Stimulated activated memory B cell treated with anti-CD40 and anti-IgM and Interleukin-4, amounts not matched to agents 10 μg/mL and 1 μg/mL and 100 μg/mL, for 72 hours (primary cell): ENCODE measurements at places on chromosomes 12 and 14.

GRCh38 chr14:72783741-72784140 is 110.2 kb downstream of the DPF3 start:
- no peak for ATAC-seq

DNA sequence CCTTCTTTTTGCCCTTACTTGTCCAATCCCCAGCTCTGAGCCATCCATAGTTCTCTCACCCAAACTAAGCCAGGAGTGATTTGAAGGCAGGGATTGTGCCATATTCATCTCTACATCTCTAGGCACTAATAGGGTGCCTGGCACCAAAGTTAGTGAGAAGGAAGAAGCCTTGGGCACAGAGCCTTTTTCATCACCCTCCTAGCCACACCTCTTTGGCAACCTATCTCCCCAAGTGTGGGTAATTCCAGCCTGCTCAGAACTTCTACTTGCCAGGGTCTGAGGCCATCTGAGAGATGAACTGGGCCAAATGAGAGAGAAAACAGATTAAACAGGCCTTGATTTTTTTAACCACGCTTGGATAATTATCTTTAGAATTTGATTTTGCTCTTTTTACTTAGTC is 61.3 kb downstream of the PHLDA1 start:
- ATAC-seq: no peak

DNA sequence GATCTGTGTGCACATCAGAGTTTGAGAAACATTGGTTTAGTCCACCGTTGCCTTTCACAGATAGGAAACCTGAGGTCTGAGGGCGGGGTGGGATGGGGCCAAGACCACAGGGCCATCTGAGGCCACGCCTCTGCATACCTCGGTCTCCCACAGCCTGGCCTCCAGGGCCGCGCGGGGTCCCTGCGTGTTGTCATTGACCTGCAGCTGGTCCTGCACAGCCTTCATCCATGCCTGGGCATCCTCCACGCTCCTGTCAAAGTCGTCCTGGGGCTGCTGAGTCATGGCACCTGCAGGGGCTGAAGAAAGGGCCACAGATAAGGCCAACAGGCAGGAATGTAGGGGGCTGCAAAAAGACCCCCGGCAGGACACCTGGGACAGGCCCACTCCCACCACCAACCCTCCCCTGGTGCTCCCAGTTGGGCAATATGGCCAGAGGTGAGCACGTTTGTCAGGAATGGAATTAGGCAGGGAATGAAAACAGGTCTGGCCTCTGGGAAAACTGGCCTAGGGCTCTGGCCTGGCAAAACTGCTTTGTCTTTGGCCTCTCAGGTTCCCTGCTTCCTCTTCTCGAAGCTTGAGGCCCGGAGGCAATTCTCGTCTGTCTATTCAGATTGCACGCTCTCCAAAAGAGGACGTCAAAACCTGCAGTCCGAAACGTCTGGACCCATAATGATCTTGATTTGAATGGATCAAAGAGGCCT is 40.8 kb downstream of the SYNE3 start:
- no peak for ATAC-seq

- no peak for ATAC-seq
These were observed 29.7 kb downstream of the FAM222A start for GRCh38 chr12:109743076-109743910.

- ATAC-seq: no peak
These were observed 144.8 kb downstream of the KCNA5 start for GRCh38 chr12:5188472-5188871.

DNA sequence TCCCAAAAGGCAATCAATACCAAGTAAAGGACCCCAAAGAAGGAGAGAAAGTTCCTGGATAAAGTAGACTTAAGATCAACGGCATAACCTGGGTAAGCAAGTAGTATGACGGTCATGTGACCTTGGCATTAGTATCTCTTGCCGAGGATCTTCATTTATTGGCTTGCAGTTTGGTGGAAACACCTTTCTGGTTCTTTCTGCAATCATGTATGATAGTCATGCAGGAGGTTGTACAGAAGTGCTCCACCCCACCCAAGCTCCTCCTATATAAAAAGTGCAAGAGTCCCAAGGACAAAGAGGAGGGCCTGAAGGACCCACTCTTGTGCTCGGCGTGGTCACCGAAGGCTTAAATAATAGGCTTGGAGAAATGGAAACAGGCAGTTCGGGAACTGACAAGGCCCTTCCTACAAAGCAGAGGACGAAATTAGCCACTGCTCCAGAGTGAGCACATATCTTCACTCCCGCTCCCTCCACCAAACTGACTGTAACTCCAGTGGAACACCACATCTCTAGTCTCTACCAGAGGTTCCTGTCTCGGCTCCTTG is 750 bp downstream of the CS start:
- ATAC-seq: no peak

DNA sequence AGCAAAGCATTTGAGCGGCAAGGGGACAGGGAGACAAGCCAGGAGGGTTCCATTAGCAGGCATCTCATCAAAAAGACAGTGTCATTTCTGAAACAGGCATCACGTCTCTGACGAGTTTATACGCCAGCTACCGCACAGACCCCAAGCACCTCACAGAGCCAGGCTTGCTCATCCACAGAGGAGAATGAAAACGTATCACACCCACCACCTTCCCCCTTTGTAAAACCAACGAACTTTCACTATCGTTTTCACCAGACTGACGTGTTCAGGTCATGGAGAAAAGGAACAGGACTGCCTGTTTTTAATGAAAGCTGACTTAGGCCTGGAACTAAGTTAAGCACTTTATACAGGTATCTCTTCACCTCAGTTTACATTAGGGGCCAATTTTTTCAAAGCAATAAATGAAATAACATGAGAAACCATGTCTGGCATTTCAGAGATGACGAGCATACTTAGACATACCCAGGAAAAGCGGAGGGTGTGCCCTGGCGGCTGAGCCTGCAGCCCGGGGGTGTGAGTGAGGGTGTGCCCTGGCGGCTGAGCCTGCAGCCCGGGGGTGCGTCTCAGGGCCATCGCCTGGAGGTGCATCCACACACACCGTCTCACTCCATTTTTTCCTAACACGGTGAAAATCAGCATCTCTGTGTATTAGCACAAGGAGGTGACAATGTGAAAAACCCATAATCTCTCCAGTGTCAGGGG is 41.9 kb downstream of the STX2 start:
- peak; percentile 58 for ATAC-seq

- ATAC-seq: peak; percentile 24
These were observed 17.8 kb downstream of the GPR132 start for GRCh38 chr14:105047283-105048016.

- ATAC-seq: no peak
These were observed 786 bp downstream of the RHEBL1 start for GRCh38 chr12:49068879-49069506.

- peak; percentile 89 for ATAC-seq
These were observed 6.0 kb upstream of the KRT83 start for GRCh38 chr12:52327052-52327829.

DNA sequence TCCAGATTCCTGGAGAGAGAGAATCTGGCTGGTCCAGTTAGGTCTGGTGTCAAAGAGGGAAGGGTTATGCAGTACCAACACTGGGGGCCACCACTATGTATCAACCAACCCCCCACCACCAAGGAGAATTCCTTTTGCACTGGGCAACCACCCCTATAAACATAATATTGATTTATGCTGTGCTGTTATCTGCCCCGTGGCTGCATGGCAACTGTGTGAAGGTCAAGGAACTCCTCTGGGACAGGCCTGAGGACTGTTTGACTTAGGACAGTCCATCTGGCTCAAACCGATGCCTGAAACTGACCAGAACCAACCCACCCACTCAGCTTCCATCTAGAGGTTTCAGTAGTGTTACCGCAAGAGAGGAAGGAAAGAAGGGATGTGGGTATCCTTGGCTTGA is 20.5 kb downstream of the PLEKHH1 start:
- no peak for ATAC-seq

- no peak for ATAC-seq
These were observed 10.0 kb downstream of the NYNRIN start for GRCh38 chr14:24408764-24409163.

DNA sequence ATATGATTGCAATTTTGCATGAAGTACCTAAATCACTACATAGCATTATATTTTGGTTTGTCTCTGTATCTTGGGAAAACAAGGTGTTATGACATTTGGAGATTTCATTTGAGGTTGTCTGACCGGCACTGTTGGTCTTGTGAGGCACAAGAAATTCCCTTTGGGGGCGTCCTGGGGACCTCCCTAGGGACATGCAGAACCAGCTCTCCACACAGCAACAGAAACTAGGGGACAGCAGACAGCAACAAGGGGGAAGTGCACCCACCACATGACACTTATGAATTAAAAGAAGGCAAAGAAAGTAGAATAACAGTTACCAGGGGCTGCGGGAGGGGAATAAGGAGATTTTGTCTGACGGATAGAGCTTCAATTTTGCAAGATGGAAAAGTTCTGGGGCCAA is 14.4 kb downstream of the DDX54 start:
- peak; percentile 79 for ATAC-seq

GRCh38 chr12:89622115-89622514 is 86.5 kb downstream of the ATP2B1 start:
- ATAC-seq: no peak

GRCh38 chr12:2805143-2805520 is 7.3 kb upstream of the ITFG2 start:
- no peak for ATAC-seq
